ENCODE measurements at places on chromosomes 7 and 10.
A peak's percentile ranks its signal among the peaks of the same experiment; 100 is the strongest.

DNA sequence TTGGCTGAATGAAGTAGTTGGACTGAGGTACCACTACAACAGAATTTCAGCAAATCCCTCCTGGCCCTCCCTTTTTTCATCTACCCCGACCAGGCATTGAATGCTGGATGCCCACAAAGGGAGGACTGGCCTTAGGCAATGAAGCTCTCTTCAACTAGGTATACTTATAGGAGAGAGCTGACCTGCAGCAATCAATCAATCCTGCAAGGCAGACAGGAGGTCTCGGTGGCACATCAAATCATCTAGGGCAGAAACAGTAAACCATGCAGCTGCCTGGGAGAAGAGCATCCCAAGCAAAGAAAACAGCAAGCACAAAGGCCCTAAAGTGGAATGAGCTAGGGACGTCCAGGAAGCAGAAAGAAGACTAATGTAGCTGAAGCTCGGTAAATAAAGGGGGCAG is 2.4 kb upstream of the ABRAXAS2 start:
- DNase-seq = no peak

- no peak for DNase-seq
These were observed 94.8 kb upstream of the CDK13 start for GRCh38 chr7:39855325-39855674.

DNA sequence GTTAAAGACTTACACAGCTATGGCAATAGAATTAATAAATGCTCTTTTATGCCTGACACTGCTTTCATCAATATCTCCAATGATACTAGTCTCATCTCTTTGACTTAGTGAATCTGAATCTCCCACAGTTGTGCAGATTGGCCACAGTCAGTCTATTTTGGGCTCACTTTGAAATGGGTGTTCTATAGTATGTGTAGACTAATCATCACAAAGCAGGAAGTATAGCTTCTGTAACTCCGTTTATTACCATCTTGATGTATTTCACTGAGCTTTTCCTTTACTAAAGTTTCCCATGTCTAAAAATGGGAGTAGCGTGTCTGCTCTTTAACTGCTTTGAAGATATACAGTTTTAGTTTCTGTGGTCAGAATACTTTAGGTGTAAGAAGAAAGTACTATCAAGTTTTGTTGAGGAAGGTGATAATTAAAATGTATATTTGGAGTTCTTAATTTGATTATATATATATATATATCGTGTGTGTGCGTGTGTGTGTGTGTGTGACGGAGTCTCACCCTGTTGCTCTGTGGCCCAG is 70.1 kb downstream of the ST7 start:
- no peak for DNase-seq

DNA sequence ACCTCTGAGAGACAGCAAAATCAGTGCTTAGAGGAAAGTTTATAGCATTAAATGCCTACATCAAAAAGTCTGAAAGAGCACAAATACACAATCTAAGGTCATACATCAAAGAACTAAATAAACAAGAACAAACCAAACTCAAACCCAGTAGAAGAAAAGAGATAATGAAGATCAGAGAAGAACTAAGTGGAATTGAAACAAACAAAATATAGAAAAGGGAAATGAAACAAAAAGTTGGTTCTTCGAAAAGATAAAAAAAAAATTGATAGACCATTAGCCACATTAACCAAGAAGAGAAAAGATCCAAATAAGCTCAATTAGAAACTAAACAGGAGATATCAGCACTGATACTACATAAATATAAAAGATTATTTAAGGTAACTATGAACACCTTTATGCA is 280.0 kb upstream of the NRG3 start:
- DNase-seq = no peak

- no peak for DNase-seq
These were observed 1004.9 kb downstream of the KCNMA1 start for GRCh38 chr10:76632767-76633051.

DNA sequence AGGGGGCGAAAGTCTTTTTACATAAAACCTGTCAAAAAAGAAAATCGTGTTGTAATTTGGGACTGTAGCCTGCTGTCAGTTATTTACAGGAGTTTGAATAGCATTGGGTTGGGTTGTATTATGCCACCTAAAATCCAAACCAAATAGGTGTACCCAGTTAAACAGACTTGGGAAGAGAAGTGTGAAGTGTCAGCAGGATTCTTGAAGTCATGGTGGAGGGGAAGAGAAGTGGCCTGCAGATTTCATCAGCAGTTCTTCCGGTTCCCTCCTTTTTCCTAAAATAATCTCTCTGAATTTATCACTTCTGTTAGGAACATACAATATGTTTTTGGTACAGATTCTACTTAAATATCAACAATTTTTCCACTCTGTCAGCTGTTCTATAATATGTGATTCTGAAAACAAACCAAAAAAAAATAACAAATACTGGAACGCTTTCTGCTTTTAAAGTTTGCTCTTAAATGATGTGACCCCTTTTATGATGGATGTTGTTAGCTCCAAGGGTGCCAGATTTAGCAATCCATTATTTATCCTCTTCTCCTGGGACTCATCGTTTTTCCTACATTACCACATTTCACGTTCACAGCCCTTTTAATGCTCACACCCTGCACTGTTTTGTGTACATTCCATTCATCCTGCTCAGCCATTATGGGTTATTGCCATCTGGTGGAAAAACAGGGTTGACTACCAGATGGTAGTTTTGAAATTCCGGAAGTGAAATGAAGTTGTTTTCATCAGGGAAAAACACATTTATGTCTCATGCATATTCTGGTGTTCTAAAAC is 18.7 kb upstream of the ARHGAP12 start:
- DNase-seq = peak; percentile 88

- peak; percentile 86 for DNase-seq
These were observed 15.5 kb downstream of the LZTS2 start for GRCh38 chr10:101014966-101015581.

DNA sequence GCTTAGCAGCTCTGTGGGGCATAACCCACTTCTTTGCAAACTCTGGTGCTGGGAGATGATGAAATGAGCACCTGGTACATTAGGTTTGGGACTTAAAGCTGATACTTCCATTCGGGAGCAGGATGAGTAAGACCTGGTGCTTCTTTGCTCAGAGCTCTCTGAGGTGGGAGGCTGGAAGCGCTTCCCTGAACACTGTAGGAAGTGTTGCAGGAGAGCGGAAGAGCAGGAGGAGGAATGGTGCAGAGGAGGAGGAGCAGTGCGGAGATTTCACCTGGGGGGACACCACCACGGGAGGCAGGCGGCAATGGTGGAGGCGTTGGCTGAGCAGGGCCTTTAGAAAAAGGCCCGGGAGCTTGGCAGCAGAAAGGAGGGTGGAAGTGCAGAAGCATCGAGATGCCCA is 142.5 kb downstream of the MGMT start:
- no peak for DNase-seq

DNA sequence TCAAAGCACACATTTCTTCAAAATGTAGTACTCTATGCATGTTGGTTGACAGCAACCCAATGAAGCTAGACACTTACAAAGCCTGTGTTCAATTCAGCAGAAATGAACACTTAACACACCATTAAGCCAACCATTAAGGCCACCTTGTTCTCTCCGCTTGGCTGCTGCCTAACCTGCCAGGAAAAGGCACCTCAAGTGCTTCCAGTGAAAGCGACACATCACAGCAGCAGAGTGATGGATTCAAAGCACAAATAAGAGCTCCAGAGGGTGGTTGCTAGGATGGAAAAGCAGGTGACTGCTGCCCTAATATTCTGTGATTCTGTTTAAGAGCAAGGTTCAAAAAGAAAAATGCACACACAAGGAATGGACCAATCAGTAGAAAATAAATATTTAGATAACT is 81.5 kb upstream of the GNAI1 start:
- DNase-seq = no peak

- no peak for DNase-seq
These were observed 191.8 kb upstream of the SEMA3C start for GRCh38 chr7:81110673-81111072.

DNA sequence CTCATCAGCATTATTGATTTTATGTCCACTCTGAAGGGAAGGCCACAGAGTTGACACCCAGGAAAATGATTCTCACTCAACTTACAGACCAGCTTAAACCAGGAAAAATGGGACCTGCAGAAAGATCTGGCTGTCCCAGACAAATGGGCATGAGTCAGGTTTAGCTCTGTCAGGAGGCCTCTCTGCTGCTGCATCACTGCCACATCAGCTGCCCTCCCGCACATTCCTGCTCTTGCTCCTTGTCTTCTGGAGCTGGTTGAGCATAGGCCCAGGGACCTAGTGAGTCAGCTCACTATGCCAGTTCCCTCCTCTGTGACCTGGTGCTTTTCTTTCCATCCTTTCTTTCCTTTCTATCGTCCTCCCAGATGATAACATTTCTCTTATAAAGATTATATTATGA is 18.8 kb upstream of the SMNDC1 start:
- peak; percentile 92 for DNase-seq

- DNase-seq = no peak
These were observed 55.5 kb upstream of the CALD1 start for GRCh38 chr7:134723892-134724291.

- DNase-seq = no peak
These were observed 347.5 kb downstream of the TFEC start for GRCh38 chr7:115683093-115683492.

DNA sequence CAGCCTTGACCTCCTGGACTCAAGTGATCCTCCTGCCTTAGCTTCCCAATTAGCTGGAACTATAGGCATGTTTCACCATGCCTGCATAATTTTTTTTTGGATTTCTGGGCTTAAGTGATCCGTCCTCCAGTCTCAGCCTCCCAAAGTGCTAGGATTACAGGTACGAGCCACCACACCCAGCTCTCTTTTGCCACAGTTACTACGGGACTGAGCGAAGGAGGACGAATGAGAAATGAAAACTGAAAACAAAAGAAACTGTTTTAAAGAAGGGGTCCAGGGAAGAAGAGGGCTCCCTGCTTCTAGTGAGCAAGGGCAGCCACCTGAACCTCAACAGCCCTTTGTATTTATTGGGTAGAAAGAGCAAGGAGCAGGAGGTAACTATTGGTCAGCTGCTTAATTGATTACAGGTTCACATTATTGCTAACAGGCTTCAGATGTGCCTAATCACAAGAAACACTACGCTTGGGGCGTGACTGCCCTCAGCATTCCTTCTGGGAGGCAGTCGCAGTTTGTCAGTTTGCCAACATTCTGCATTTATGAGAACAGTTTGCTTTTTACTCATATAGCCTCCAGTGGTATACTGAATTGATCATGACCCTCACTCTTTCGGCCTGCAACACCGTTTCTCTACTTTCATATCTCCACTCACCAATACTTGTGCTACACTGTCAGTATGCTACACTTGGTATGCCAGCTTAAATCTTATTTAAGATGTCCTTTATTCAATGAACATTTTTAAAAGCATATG is 676.8 kb downstream of the DNAJB9 start:
- peak; percentile 38 for DNase-seq

DNA sequence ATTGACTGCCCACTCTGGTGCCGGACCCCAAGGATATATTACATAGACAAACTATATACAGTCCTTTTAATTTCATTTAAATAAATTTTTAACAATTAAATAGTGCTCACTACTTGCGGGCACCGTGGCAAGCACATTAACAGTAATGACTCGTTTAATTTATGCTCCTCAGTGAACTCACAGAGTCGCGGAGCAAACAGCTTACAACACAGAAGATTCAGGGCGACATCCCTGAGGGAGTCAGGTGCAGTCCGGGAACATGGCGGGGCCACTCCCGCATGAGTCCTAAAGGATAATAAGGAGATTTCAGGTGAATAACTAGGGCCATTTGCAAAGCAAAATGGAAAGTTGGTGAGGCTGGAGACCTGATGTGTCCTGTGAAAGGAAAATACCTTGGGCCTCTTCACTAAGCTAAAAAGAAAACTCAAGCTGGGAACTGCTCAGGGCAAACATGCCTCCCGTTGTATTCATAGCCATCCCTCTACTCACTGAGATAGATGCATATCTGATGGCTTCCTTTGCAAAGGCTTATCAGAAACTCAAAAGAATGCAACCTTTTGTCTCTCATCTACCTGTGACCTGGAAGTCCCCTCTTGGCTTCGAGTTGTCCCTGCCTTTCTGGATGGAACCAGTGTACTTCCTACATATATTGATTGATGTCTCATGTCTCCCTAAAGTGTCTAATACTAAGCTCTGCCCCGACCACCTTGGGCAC is 125.6 kb downstream of the KLF6 start:
- DNase-seq = no peak

- DNase-seq = no peak
These were observed 228.9 kb upstream of the TCF7L2 start for GRCh38 chr10:112721080-112721698.

GRCh38 chr7:28955718-28956607 is 2.2 kb downstream of the TRIL start:
- no peak for DNase-seq

DNA sequence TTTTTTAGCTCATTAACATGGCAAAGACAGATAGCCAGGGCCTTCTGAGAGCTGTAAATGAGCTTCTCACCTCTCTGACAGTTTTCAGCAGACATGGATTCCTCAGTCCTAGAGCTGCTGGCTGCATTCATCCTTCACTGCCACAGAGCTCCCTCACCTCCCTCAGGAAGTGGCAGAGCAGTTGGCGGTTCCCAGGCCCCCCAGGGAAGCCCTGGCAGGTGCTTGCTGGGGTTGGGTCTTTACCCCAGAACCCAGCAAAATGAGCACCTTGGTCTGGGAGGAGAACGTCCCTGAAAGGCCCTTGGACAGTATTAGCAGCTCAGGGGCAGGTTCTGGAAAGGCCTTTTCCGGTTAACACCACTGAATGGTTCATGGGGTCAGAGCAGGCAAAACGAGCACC is 288.0 kb downstream of the PTPRN2 start:
- no peak for DNase-seq

GRCh38 chr7:85828614-85829013 is 641.8 kb upstream of the SEMA3D start:
- DNase-seq = no peak

DNA sequence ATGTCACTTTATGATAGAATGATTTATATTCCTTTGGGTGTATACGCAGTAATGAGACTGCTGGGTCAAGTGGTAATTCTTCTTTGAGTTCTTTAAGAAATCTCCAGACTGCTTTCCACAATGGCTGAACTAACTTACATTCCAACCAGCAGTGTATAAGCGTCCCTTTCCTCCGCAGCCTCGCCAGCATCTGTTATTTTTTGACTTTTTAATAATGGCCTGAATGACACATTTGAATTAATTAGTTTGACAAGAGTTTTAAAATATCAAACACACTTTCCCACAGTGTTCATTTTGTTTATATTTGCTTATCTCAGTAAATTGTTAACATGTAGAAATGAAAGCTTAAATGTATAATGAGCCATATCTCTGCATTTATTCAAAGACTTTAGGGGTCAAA is 116.8 kb downstream of the TES start:
- no peak for DNase-seq

- no peak for DNase-seq
These were observed 240.1 kb downstream of the POU6F2 start for GRCh38 chr7:39217783-39218182.

GRCh38 chr7:102073931-102074880 is 212.5 kb upstream of the SH2B2 start:
- no peak for DNase-seq

DNA sequence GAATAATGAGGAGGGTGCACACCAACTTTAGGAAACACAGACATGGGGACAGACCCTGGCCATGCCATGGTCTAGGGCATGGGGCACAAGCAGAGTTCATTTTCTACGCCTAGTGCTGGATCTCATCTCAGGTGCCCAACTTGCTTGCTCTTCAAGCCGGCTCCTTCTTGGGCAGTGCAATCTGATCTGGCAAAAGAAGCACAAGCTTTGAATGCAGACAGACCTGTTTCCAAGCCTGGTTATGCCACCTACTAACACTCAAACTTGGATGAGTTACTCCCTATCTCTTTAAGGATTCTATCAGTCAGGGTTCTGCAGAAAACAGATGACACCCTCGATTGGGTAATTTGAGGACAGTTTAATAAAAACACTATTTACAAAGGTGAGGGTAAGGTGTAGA is 34.9 kb upstream of the WAPL start:
- no peak for DNase-seq

- no peak for DNase-seq
These were observed 572.3 kb downstream of the TCERG1L start for GRCh38 chr10:130739016-130739756.
